ENCODE measurements at places on chromosomes 1 and 21.

DNA sequence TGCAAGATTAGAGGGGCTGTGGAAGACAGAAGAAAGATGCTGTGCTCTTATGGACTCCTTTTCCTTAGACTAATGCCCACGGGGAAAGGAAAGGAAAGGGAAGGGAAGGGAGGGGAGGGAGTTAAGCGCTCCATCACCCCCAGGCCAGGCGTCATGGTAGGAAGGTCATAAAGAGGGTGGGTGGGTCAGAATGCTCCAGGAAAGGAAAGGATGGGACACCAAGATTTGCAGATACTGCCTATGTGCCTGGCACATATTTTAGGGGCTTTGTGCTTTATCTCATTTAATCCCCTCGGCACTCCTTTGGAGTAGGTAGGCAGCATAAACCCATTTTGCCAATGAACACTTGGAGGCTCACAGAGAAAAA lies 41.4 kb downstream of the MAB21L3 start:
- H3K4me3 ChIP-seq: peak overlapping the region; percentile 69
- no peak overlapping the region for H3K27ac ChIP-seq
- no peak for DNase-seq
- H3K4me1 ChIP-seq: no peaks in the 10 kb centered on the region
- no peaks in the 10 kb centered on the region for H3K36me3 ChIP-seq
- H3K27me3 ChIP-seq: no peaks in the 10 kb centered on the region

DNA sequence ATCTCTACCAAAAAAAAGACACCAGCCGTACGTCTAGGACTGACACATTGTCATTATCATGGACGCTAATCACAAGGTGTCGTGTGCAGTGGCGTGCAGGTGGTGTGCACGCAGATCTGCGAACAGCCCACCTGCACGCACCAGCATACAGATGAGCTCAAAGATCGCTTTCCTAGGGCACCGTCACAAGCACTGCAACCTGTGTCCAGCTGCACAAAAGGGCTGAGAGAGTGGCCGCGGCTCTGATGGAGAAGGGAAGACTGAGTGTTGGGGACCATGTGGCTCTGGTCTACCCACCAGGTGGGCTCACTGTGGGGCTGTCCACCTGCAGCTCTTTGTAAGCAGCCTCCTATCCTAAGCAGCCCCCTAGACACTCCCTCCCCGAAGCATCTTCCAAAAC lies 50.9 kb downstream of the S100B start:
- DNase-seq: no peak
- H3K27ac ChIP-seq: no peak overlapping the region
- H3K4me1 ChIP-seq: no peaks in the 10 kb centered on the region
- H3K36me3 ChIP-seq: peaks cover 15% of the 10 kb centered on the region
- H3K27me3 ChIP-seq: no peaks in the 10 kb centered on the region

- H3K27me3 ChIP-seq: no peaks in the 10 kb centered on the region
- H3K4me3 ChIP-seq: no peak overlapping the region
- peak overlapping the region; percentile 47 for H3K27ac ChIP-seq
- peak; percentile 69 for DNase-seq
Measured at GRCh38 chr1:209850342-209850979, 22.7 kb downstream of the UTP25 start.

DNA sequence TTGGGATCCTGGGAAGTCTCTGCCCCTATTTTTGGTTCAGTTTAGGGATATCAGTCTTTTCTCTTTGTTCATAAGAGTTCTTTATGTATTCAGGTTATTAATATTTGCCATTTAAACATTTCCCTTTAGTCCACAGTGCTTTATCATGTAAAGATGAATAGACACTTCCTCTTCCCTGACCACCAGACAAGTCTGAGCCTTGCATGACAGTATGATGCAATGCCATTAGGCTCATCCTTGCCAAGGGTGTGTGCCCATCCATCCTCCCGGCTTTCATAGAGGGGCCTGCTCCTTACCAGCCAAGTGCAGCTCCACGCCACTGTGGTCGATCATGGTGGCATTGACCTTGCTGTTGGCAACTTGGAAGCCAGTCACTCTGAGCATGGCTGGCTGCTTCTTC lies 52.1 kb downstream of the ZSCAN20 start:
- H3K27ac ChIP-seq: no peak overlapping the region
- no peaks in the 10 kb centered on the region for H3K27me3 ChIP-seq
- DNase-seq: no peak
- no peak overlapping the region for H3K4me3 ChIP-seq
- peaks cover 13% of the 10 kb centered on the region for H3K36me3 ChIP-seq
- no peaks in the 10 kb centered on the region for H3K4me1 ChIP-seq

GRCh38 chr1:53681351-53681976 lies 57.5 kb downstream of the GLIS1 start:
- no peaks in the 10 kb centered on the region for H3K36me3 ChIP-seq
- no peaks in the 10 kb centered on the region for H3K4me1 ChIP-seq
- DNase-seq: no peak

DNA sequence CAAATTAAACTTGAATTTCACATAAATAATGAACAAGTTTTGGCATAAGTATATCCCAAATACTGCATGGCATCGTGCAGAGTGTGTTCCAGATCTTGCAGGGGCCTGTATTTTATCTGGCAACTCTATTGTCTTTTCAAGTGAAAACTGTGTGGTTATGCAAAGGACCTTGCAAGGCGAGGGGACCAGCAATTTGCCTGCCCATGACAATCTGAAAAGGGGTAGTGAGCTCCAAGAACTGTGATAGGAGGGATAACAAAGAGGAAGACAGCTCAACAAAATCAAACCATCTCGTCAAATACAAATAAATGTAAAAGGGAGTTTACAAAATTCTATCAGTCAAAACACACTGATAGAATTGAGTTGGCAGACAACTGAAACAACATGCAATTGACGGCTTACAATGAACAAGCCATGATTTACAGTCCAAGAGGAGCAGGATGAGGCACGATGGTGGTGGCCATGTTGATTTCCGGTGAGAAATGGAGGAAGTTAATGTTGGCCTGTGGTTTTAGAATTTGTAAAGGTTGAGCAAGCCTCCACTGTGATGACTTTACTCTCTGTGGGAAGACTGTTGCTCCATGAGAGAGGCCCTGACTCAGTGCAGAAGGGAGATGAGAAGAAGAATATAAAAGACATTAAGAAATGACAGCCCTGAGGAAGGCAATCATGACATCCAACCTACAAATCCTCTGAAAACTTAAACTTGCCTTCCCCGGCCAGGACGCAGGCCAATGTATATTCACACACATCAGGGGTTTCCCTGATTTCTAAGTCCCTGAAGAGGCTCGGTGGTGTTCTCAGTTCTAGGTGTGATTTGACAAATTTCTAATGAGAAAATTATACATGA lies 132.2 kb downstream of the ADSS2 start:
- peaks cover 26% of the 10 kb centered on the region for H3K4me1 ChIP-seq
- no peaks in the 10 kb centered on the region for H3K36me3 ChIP-seq
- H3K4me3 ChIP-seq: no peak overlapping the region
- H3K27ac ChIP-seq: peak overlapping the region; percentile 83
- H3K27me3 ChIP-seq: no peaks in the 10 kb centered on the region

- H3K27me3 ChIP-seq: peaks cover 18% of the 10 kb centered on the region
- no peak overlapping the region for H3K27ac ChIP-seq
- no peaks in the 10 kb centered on the region for H3K36me3 ChIP-seq
- DNase-seq: peak; percentile 71
- peaks cover 5% of the 10 kb centered on the region for H3K4me1 ChIP-seq
- peak overlapping the region; percentile 72 for H3K4me3 ChIP-seq
Measured at GRCh38 chr1:223129229-223129901, 13.7 kb downstream of the TLR5 start.

- peaks cover 44% of the 10 kb centered on the region for H3K4me1 ChIP-seq
- peak within 1 kb of the TSS; percentile 76 for H3K27ac ChIP-seq
- H3K4me3 ChIP-seq: peak within 1 kb of the TSS; percentile 96
- no peaks in the 10 kb centered on the region for H3K27me3 ChIP-seq
Measured at GRCh38 chr1:153612755-153613331, at the start of gene S100A16. Gene S100A16, minus strand, starts transcription at chr1:153613137. Its CDS starts 4,986 bp downstream, at chr1:153608151.

DNA sequence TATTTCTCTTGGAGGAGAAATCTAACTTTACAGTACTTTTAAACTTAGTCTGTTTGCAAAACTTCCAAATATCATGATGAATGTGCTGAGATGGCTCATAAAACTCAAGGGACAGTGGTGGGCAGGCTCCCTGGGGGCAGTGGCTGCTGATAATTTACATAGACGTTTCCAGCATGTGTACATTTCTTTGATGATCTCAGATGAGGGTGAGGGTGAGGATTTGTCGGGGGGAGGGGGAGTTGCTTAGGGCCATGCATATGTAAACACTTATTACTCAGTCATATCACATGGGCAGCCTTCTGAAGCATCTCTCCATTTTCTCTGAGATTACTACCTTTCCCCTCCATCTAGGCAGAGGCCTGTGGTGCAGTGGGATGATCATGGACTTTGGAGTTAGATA lies 152.9 kb upstream of the HMGB4 start:
- H3K4me1 ChIP-seq: peaks cover 41% of the 10 kb centered on the region
- H3K27ac ChIP-seq: peak overlapping the region; percentile 62
- H3K27me3 ChIP-seq: no peaks in the 10 kb centered on the region
- H3K36me3 ChIP-seq: 0 out of 2 replicates have a peak, but pooled peaks cover 3% of the 10 kb centered on the region
- peak; percentile 75 for DNase-seq
- no peak overlapping the region for H3K4me3 ChIP-seq

DNA sequence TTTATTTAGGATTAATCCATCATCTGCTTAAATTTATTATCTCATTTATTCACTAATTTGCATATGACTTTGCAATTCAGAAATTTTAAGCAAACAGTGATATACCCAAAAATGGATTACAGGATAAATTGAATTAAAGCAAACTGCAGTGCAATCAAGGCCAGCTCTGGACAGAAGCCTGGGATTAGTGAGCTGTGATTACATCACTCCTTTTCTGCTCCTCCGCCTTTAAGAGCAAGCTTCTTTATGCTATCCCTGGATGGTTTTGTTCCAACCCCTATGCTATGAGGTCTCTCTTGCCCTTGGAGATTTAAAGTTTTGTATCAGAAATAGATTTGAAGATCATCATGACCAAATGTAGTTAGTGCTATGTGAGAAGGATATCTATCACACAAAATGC lies 32.6 kb downstream of the GPR52 start:
- H3K4me3 ChIP-seq: no peak overlapping the region
- H3K27me3 ChIP-seq: no peaks in the 10 kb centered on the region
- no peaks in the 10 kb centered on the region for H3K36me3 ChIP-seq
- peak; percentile 19 for DNase-seq

GRCh38 chr1:53899206-53899628 lies 5.2 kb downstream of the DIO1 start:
- no peak for DNase-seq
- H3K4me3 ChIP-seq: no peak overlapping the region
- no peak overlapping the region for H3K27ac ChIP-seq
- no peaks in the 10 kb centered on the region for H3K27me3 ChIP-seq

GRCh38 chr21:15722591-15723324 lies 7.0 kb upstream of the USP25 start:
- no peak overlapping the region for H3K4me3 ChIP-seq
- DNase-seq: no peak
- no peaks in the 10 kb centered on the region for H3K27me3 ChIP-seq
- no peaks in the 10 kb centered on the region for H3K4me1 ChIP-seq
- H3K36me3 ChIP-seq: no peaks in the 10 kb centered on the region
- H3K27ac ChIP-seq: no peak overlapping the region

DNA sequence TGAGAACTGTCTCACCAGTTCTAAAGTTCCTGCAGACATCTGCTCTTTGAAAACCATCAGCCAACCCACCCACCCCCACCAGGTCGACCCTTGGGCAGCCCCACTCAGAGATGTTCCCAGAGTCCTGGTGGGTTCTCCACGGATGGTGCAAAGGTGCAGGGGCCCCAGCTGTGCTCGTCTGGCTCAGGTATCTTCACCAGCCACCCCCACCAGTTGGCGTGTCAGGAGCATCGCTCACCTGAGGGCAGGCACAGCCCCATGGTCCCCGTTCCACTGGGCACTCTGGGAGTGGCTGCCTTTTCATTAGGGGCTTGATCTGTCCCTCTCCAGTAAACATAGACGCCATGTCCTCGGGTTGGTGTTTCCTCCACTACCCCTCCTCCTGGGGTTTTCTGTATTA lies 70.5 kb downstream of the UMODL1 start:
- H3K4me1 ChIP-seq: no peaks in the 10 kb centered on the region
- no peaks in the 10 kb centered on the region for H3K36me3 ChIP-seq
- H3K27ac ChIP-seq: no peak overlapping the region
- H3K4me3 ChIP-seq: no peak overlapping the region

DNA sequence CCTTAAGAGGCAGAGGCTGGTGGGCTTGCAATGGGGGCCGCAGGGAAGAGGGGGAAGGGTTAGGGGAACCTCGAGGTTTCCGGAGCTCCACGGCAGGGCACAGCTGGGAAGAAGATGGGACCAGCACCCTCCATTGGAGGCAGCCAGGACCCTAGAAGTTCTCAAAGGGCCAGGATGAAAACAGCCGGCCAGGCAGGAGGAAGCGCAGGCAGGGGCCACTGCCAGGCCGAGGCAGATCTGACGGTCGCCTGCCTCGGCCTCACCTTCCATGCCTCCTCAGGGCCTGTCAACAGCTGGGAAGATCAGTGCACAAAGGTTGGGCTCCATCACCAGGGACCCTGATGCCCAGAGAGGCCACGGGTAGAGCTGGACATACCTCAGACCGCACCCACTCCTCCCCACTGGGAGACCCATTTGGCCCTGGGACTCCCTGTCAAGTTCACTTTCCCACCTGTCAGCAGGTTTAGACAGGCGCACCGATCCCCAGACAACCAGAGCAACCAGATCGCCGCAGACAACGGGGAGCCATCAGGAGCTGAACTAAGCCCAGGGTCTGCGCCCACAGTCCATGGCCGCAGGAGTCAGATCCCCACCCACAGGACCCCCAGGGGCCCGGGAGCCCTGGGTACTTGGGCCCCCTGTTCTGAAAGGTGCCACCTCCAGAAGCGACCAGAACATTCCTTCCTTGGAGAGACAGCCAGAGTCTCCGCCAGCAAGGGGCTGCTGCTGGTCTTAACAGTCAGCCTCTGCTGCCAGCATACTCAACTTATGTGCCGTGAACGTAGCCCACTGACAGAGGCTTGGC lies 2.2 kb downstream of the SLC19A1 start:
- H3K36me3 ChIP-seq: no peaks in the 10 kb centered on the region
- DNase-seq: no peak
- no peaks in the 10 kb centered on the region for H3K27me3 ChIP-seq
- H3K27ac ChIP-seq: no peak overlapping the region
- no peak overlapping the region for H3K4me3 ChIP-seq
- H3K4me1 ChIP-seq: no peaks in the 10 kb centered on the region
